Activated naive CD4-positive, alpha-beta T cell treated with anti-CD3 and anti-CD28 coated beads, Interleukin-2, amount 10 ng/mL, durations not matched to agents 5 hours and 36 hours (primary cell): ENCODE measurements at places on chromosomes 3 and 15. TPM values are rescaled to one million over a fixed set of nuclear protein-coding genes. Genes with fewer than 3 reads are reported as not detected.

Gene ATP2C1
- 61.2 TPM for total RNA-seq

Gene LRIG1
- total RNA-seq: 33.1 TPM

Gene ZNF106
- total RNA-seq: 42.5 TPM

Gene CCDC54
- not detected for total RNA-seq

Gene SGO1
- total RNA-seq: 29.9 TPM

Gene SUSD5
- total RNA-seq: not detected

Gene GNAT1
- not detected for total RNA-seq

Gene CAPN7
- 30.5 TPM for total RNA-seq

Gene ZNF860
- not detected for total RNA-seq

Gene CD80
- total RNA-seq: 14.0 TPM

Gene OR5H1
- not detected for total RNA-seq

Gene CCDC33
- not detected for total RNA-seq

Gene ZNF80
- 0.15 TPM for total RNA-seq

Gene SCN5A
- 0.58 TPM for total RNA-seq

Gene RTP3
- not detected for total RNA-seq

Gene RTP1
- total RNA-seq: not detected

Gene PRR20G
- total RNA-seq: not detected

Gene CISH
- total RNA-seq: 398 TPM

Gene TMEM212
- total RNA-seq: not detected

Gene MEX3B
- 0.34 TPM for total RNA-seq

Gene NTRK3
- total RNA-seq: not detected

Gene ELL3
- 2.7 TPM for total RNA-seq

Gene ROBO1
- total RNA-seq: 0.29 TPM

Gene VGLL4
- 44.5 TPM for total RNA-seq

Gene DYNLT2B
- total RNA-seq: 18.6 TPM

Gene RLBP1
- not detected for total RNA-seq

Gene C3orf22
- not detected for total RNA-seq

Gene CPN2
- not detected for total RNA-seq

Gene ADGRG7
- total RNA-seq: not detected

Gene TXNRD3
- 1.1 TPM for total RNA-seq

Gene GOLIM4
- total RNA-seq: 0.55 TPM

Gene ADAMTSL3
- total RNA-seq: not detected

Gene UPK1B
- not detected for total RNA-seq

Gene C3orf52
- total RNA-seq: 2.7 TPM
